GM03348 (cell line): ENCODE measurements at places on chromosomes 1 and 21.

DNA sequence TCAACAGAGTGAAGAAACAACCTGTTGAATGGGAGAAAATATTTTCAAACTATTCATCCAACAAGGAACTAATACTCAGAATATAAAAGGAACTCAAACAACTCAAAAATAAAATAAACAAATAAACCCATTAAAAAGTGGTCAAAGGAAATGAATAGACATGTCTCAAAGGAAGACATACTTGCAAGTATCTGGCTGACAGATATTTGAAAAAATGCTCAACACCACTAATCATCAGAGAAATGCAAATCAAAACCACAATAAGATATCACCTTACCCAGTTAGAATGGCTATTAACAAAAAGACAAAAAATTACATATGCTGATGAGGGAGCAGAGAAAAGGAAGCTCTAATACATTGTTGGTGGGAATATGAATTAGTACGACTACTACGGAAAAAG, 38.2 kb downstream of the TNFSF4 start:
- no peak for DNase-seq

DNA sequence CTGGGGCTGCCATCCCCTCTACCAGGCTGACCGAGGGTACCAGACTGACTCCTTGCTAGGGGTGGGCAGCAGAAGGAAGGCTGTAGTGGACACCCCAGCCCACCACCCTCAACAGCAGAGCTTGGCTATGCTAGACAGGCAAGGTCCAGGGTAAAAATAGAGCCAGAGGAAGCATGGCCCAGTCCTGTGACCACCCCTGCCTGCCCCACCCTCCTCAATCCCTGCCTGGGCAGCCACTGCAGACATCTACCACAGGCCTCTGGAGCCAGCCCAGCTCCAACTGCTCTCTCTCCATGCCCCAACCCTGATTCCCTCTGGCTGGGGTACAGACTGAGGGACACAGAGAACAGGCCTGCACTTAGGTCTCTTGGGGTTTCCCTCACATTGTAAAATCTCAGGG, 1.7 kb downstream of the S100A1 start:
- peak; percentile 26 for DNase-seq

GRCh38 chr1:58812926-58813325, 29.1 kb upstream of the JUN start:
- DNase-seq, result no peak

- no peak for DNase-seq
These were observed 17.3 kb downstream of the LCE4A start for GRCh38 chr1:152725261-152725660.

- DNase-seq, result no peak
These were observed 247.0 kb downstream of the KCNT2 start for GRCh38 chr1:196361112-196361714.

DNA sequence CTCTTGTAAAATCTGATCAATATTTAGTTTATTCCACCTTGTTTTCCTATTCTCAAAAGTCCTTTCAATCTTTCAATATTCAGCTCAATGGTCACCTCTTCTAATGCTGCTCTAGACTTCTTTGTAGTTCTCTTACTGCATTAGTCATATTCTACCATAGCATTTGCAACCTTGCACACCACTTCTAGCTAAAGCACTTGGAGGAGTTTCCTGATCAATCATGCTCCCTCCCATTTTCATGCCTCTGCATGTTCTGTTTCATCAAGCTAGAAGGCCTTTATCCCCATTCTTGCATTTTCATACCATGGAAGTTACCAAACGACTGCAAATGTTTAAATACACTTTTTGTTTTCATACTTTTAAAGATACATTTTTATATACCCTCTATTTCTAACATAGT, 72.1 kb downstream of the SLC5A9 start:
- DNase-seq, result no peak

- DNase-seq, result no peak
These were observed 8.1 kb upstream of the SRM start for GRCh38 chr1:11067716-11068599.

GRCh38 chr1:160544647-160545046, 21.6 kb upstream of the SLAMF6 start:
- DNase-seq, result peak; percentile 38

GRCh38 chr21:42640486-42640885, 12.9 kb upstream of the PDE9A start:
- DNase-seq, result no peak

DNA sequence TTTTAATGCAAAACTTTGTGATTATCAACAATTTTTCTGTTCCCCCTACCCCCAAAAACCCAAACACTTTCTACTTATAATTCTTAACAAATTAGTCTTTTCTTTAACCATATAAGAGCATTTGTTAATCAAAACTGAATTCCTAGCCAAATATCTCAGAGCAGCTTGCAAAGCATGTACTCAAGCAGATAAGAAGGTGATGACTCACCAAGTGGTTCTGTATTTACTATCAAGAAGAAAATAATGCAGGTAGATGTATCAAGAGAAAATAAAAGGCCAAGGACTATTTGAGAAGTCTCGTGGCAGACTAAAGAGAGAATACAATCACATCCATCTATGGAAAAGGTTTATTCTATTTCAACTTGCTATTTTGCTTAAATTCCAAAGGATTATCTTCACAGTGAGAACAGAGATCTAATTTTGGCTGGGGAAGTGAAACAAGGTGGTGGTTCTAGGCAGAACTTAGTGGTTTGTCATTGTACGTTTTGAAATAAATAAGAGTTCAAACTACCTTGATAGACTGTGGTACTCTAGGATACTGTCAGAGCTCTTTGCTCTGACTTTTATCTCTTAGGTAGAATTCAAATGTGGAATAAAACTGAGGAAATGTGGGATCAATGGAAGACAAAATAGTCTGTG, 94.7 kb upstream of the NRIP1 start:
- DNase-seq, result no peak

DNA sequence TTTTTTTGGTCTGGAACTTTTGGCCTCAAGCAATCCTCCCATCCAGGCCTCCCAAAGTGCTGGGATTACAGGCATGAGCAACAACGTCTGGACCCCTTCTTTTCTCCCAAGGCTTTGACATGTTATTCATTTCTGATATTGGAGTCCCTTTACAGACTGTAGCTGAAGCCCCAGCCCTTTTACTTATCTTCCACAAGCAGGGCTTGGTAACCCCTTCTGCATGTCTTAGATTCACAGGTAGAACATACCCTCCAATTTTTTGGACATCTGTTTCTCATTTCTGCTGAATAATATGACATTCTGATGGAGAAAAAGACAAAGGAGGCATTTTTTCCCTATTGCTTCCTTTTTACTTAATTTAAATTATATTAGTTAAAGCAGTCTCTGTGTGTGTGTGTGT, 39.2 kb upstream of the RGS21 start:
- no peak for DNase-seq

DNA sequence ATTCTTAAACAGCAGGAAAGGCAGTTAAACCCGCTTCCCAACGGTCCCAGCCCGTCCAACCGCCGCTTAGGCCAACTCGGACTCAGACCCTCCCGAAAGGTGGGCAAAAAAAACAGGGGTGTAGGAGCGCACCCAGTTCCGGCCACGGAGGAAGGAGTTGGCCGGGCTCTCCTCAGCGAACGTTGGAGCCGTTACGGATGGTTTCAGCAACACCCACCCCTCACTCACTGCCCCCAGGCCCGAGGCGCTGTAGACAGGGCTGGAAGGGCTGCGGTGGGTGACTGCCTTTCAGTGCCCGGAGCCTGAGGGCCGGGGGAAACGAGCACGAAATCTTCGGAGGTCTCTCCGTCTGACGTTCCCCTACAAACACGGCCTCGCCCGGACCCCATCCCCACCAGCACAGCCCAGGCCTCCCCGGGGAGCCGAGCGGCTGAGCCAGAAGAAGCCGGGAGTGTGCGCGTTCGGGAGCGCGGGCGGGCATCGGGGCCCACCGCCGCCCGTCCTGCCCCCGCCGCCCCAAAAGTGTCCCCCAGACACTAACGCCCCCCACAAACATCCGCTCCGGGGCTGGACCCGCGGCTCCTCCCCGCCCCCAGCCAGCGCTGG, 1.3 kb downstream of the KDM5B start:
- no peak for DNase-seq

GRCh38 chr1:6188466-6188865, 8.3 kb upstream of the CHD5 start:
- DNase-seq, result no peak
